ENCODE measurements at places on chromosomes 6 and 20.

GRCh38 chr20:38304845-38305447, 990 bp downstream of the BPI start:
- DNase-seq, result no peak

- no peak for DNase-seq
Observed at GRCh38 chr6:111789598-111789997, 83.7 kb downstream of the FYN start.

- no peak for DNase-seq
Observed at GRCh38 chr6:121856296-121856695, 420.9 kb downstream of the GJA1 start.

DNA sequence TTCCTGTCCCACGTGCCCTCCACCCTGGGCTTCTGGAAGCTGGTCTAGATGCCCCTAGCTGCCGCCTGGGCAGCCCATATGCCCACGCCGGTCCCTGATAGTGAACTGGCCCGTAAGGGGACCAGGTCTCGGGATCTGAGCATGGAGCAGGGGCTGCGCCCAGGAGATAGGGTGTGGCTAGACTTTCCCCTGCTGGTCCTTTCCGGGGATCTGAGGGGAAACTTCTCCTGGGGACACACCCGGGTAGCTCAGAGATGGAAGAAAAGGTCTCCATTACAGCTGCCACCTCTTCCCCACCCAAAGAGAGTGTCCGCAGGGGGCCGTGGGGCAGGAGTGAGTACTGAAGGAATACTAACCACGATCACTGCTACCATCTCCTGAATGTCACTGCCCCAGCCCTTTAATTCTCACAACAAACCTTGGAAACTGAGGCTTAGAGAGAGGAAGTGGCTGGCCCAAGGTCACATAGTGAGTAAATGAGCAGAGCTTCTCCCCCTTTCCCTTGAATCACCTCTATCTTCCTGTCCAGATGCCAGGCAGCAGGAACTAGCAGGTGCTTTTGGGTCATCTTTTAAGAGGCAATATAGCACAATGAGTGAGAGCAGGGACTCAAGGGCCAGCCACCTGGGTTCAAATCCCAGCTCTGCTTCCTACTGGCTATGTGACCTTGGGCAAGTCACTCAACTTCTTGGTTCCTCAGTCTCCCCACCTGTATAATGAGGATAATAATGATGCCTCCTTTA, 11.8 kb upstream of the CCN5 start:
- DNase-seq, result no peak

DNA sequence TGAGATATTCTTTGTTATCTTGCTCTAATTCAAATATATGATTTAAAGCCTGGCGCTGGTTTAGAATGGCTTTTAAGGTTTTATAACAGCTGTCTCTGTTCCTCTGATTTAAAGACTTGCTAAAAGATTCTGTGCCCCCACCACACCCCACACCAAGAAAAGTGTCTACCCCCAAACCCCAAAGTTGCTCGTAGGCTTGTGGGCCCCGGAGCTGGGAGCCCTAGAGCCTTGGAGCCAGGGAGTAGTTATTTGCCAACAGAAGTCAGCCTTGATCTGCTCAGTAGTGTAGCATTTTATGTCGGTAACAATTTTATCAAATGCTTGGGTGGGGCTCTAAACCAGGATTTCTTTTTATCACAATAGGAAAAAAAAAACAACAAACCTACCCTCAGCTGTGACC, 105.2 kb upstream of the TRAF3IP2 start:
- peak; percentile 81 for DNase-seq

GRCh38 chr6:145015739-145016558, 719.4 kb downstream of the EPM2A start:
- no peak for DNase-seq

- no peak for DNase-seq
Observed at GRCh38 chr6:90364286-90364685, 67.6 kb upstream of the BACH2 start.

- no peak for DNase-seq
Observed at GRCh38 chr20:48665785-48666184, 162.0 kb downstream of the PREX1 start.

DNA sequence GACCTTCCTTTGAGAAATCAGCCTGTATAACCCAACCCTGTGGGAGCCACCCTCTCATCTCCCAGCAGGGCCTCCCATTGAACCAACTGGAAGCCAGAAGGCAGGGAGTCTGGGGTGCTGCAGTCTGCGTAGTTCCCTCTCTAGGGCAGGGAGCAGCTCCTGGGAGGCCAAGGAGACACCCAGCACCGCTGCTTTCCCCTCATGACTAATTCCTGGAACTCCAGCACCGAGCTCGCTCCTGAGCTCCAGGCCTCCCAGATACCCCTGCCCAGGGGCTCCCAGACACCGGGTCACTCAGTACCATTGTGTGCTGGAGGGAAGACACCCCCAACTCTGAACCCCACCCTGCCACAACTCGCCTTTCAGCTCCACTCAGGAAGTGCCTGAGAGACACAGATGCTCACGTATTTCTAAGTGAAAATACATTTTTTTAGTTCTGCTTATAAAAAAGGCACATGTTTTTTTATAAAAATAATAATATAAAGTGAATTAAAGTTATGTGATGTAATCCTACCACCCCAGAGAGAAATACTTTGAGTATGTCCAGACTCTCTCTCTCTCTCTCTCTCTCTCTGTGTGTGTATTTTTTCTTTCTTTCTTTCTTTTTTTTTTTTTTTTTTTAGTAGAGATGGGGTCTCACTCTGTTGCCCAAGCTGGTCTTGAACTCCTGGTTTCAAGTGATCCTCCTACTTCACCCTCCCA, 17.5 kb downstream of the PIM1 start:
- no peak for DNase-seq

GRCh38 chr6:116329156-116329555, 41.6 kb upstream of the DSE start:
- no peak for DNase-seq

- no peak for DNase-seq
Observed at GRCh38 chr6:14789996-14790395, 455.9 kb upstream of the JARID2 start.
